ENCODE measurements at places on chromosomes 1 and 21. TPM values are rescaled to one million over a fixed set of nuclear protein-coding genes. Genes with fewer than 3 reads are reported as not detected.

Gene IL20
- total RNA-seq: not detected

Gene KRTAP21-2
- total RNA-seq: not detected

Gene SLFNL1
- total RNA-seq: 0.29 TPM

Gene VPS13D
- 41.1 TPM for total RNA-seq

Gene CNIH3
- 4.2 TPM for total RNA-seq

Gene C1orf185
- total RNA-seq: not detected

Gene LIN28A
- not detected for total RNA-seq

Gene CLCA4
- not detected for total RNA-seq

Gene SWT1
- total RNA-seq: 8.3 TPM

Gene EPHA8
- 0.51 TPM for total RNA-seq

Gene TCHHL1
- not detected for total RNA-seq

Gene CYP2J2
- not detected for total RNA-seq

Gene LAX1
- not detected for total RNA-seq

Gene SPRR1B
- not detected for total RNA-seq

Gene PBX1
- total RNA-seq: 27.9 TPM

Gene AMY1A
- not detected for total RNA-seq

Gene EXO5
- total RNA-seq: 9.7 TPM
